Stimulated activated CD8-positive, alpha-beta memory T cell treated with anti-CD3 and anti-CD28 coated beads, Interleukin-7, amount 100 ng/mL, for 1 hour (primary cell): ENCODE measurements at places on chromosomes 13 and 19.

DNA sequence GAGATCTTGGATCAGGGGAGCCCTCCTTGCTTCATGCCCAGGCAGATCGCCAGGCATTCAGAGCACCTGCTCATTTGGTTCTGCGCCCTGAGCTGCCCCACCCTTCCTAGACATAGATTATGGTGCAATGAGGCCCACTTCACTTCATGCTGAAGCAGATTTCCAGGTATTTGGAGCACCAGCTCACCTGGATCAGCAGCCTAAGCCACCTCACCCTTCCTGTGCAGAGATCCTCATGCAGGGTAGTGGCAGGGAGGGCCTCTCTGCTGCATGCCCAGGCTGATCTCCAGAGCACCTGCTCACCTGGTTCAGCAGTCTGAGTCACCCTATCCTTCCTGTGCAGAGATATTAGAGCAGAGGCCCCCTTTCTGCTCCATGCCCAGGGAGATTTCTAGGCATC lies 1966.1 kb downstream of the PCDH9 start:
- DNase-seq = no peak

DNA sequence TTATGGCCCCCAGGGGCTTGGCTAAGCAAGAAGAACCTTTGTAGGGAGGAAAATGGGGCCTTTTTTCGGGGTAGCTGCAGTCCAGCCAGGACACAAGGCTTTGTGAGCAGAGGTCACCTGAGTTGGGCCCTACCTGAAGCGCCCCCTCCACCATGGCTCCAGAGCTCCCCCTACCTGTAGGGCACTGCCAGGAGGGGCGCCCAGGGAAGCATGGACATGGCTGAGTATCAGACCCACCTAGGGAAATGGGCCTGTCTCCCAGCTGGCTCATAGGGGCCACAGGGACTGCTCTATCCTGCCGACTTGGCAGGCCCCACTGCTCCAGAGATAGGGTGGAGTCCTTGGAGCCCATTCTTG lies 9.0 kb upstream of the CEBPA start:
- DNase-seq = no peak

DNA sequence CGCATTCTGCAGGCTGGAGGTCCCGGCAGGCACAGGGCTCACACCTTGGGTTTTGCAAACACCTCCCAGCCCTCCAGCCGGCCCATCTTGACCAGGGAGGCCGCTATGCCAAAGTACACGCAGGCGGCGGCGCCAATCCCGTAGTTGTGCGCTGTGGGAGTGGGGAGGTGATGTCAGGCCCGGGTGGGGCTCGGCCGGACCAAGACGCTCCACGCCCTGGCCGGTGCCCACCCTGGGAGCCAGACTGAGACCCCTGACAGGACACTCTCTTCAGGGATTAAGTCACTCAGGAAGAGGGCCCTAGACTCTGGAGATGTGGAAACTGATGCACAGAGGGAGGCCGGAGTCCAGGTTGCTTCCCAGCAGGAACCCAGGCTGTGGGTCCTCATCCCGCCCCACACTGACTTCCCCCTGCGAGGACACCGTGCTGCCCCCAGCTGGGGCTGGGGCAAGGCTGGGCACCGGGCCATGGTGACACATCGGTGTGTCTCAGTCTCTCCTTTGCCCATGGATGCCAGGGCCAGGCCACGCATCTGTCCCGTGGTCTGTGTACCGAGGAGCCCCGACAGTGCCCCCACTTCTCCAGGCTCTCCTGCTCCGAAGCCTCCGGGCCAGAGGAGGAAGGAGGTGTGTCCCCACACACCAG lies 8.8 kb downstream of the NDUFA11 start:
- DNase-seq = no peak

GRCh38 chr13:114122591-114123211 lies 9.7 kb downstream of the RASA3 start:
- DNase-seq = no peak

DNA sequence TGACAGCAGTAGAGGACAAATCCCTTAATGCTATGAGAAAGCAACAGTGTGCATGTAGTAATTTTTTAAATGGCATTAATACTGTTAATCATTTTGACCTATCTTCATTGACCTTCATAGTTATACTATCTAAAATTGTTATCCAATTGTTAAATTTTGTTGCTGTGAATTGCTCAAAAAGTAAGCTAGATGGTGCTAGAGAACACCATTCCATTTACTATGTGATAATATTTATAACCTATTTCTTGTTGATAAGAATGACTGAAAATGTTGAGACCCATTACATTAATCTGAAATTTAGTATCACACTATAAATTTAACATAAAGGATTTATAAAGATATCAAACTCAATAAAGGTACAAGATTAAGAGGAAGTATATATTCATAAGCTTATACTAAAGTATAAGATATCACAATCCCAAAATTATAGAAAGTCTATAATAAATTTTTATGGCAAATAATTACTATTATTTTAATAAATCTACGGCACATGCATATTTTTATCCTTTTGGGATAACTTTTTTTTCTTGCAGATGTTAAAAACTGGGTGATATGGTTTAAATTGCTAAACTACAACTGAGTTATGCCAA lies 1573.3 kb downstream of the PCDH9 start:
- DNase-seq = no peak

DNA sequence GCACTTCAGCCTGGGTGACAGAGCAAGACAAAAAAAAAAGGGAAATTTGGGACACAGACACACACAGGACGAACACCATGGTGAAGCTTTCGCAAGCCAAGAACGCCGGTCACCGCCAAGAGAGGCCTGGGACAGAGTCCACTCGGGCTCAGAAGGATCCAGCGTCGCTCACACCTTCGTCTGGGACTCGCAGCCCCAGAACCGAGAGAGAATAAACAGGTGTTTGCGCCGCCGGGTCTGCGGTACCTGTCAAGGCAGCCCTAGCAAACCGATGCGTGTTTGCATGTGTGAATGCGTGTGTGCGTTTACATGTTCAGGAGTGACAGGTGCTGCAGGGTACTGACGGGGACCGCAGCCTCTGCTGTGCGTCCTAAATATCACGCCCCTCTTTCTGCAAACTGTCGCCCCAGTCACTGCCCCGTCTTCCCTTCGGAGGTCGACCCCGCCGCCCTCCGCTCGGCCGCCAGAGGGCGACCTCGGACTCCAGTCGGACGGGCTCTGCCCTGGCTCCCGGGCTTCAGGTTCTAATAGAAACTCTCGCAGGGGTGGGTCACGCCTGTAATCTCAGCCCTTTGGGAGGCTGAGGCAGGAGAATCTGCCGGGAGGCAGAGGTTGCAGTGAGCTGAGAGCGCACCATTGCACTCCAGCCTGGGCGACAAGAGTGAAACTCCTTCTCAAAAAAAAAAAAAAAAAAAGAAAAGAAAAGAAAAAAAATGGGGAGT lies 11.8 kb upstream of the CSNK1G2 start:
- DNase-seq = peak; percentile 61

GRCh38 chr13:39942552-39943273 lies 287.3 kb downstream of the COG6 start:
- peak; percentile 54 for DNase-seq

DNA sequence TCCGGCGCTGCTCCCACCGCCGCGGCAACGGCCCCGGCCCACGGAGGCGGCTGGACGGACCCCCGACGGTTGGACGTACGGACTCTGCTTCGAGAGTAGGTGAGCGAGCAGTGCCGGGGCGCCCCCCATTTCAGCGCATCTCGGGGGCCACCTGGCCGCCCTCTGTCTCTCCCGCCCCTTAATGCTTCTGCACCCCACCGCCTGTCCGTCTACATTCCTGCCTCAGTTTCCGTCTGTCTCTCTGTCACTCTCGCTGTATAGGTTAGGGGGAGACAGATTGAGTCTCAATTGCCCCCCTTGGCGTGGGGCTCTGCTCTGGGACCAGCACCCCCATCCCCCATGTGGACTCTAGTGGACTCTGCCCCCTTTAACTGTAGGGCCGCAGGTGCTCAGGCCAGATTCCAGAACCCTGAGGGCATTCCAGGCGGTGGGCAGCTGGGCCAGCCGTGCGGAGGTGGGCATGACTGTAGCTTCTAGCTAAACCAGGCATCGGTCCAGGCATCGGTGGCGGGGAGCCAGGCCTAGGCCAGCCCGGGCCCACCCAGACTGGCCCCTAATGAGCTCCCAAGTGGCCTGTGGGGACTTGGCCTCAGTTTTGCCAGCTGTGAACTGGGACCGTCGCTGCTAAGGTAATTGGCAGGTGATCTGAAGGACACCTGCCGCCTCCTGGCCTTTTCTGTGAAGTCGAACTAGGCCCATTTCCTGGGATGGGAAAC lies 373 bp downstream of the TNFAIP8L1 start:
- no peak for DNase-seq

DNA sequence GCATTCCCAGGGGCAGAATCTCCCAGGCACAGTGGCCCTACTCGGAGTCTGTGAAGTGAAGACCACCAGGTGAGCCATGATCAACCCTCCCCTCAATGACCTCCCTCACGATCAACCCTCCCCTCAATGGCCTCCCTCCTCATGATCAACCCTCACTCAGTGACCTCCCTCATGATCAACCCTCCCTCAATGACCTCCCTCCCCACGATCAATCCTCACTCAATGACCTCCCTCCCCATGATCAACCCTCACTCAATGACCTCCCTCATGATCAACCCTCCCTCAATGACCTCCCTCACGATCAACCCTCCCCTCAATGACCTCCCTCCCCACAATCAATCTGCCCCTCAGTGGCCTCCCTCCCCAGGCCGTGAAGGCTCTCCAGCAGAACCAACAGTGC lies 32.1 kb downstream of the SBNO2 start:
- DNase-seq = no peak

GRCh38 chr13:32334671-32335070 lies 19.4 kb downstream of the BRCA2 start:
- no peak for DNase-seq

GRCh38 chr19:16261584-16262368 lies 62.9 kb upstream of the KLF2 start:
- no peak for DNase-seq

GRCh38 chr13:105213512-105213911 lies 1322.0 kb downstream of the EFNB2 start:
- no peak for DNase-seq

GRCh38 chr13:101714195-101714594 lies 261.7 kb downstream of the ITGBL1 start:
- DNase-seq = no peak

GRCh38 chr19:18245297-18245696 lies 19.1 kb upstream of the PDE4C start:
- no peak for DNase-seq

GRCh38 chr19:6216996-6217751 lies 62.6 kb downstream of the MLLT1 start:
- no peak for DNase-seq

GRCh38 chr13:29421118-29421517 lies 174.4 kb downstream of the SLC7A1 start:
- no peak for DNase-seq

DNA sequence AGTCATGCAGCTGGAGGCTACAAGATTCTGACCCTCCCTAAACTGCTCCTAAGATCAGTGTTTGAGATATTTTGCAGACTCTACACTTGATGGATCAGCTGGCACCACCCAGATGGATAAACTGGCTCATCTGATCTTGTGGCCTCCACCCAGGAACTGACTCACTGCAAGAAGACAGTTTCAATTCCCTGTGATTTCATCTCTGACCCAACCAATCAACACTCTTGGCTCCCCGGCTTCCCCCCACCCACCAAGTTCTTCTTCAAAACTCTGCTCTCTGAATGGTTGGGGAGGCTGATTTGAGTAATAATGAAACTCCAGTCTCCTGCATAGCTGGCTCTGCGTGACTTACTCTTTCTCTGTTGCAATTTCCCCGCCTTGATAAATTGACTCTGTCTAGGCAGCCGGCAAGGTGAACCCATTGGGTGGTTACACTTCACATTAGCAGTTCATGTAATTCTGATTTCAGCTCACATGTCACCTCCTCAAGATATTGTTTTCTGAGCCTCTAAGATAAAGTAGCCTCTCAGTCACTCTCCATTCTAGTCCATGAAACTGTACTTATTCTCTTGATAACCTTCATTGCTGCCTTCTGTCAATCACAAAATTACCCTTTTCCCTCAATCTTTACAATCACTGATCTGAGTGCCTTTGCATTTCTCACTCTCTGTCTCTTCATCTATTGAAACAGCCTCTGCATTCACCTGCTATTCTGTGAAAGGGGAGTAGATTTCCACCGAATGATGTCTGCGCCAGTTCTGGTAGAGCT lies 9.9 kb upstream of the FPR3 start:
- DNase-seq = no peak
